ENCODE measurements at places on chromosomes 11 and 22. TPM values are rescaled to one million over a fixed set of nuclear protein-coding genes. Genes with fewer than 3 reads are reported as not detected.
A peak's percentile ranks its signal among the peaks of the same experiment; 100 is the strongest.

GRCh38 chr11:130694488-130695045 lies 221.7 kb downstream of the SNX19 start:
- no peak for DNase-seq

DNA sequence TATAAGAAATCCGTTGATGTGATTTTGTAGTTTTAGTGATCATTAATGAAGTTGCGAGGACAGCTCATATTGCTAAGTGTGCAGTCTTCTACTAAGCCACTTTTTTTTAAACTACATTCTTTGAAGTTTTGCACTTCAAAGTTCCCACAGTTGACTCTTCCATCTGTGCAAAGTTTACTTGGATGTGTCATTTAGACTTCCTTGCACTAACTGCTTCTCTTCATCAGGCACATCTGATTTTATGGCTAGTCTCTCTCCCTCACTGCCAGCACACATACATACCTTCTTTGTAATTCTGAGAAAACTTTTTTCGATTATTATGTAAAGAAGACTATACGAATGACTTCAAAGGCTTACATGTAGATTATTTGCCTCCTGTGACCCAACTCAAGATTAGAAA lies 250.0 kb downstream of the DYNC2H1 start:
- DNase-seq = no peak

- DNase-seq = peak; percentile 63
These were observed 12.3 kb upstream of the TUB start for GRCh38 chr11:8068605-8069221.

DNA sequence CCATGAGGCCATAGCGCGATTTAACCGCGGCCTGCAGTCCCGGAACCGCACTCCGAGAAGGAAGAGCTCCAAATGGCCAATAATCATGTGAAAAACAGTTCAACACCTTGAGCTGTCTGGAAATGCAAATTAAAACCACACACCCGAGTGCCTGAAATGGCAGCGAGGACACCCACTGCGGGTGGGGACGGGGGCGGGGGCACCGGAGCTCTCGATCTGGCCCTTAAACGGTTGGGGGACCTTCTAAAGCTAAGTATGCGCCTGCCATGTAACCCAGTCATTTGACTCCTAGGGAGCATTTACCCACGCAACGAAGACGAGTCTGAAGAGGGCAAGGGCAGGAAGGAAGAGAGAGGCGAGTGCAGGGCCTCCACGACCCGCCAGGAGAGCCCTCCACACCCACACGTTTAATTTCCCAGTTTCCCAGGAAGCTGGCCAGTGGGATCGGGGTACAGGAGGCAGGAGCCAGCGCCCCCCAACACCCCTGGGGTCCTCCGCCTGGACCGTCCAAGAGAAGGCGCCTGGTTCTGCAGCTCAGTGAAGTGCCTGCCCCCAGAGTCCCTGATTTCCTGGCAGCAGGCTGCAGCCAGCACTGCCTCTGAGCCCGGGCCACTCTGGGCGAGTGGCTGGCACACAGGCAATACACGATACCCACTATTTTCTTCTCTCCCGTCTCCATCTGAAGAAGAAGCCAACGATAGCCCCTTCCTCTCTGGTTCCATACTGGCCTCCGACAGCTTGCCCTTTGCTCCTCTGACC lies 1.7 kb downstream of the TTLL8 start:
- DNase-seq = no peak

The KCNJ4 gene
- total RNA-seq = 20.5 TPM

DNA sequence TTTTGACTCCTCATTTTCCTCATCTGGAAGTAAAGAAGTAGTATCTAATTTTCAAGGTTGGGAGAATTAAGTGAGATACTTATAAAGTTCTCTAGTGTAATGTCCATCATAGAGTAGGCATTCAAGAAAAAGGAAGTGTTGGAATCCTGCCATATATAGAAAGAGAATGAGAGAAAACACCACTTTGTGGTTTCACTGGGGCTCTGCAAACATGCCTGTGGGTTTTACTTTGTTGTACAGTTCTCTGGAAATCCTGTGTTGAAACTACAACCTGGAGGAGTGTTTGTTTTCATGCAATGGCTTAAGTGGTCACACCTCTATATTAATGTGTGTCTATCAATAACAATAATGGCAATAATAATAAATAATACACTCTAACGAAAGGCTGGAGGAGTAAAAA lies 741.7 kb downstream of the NELL1 start:
- DNase-seq = no peak

The GPR83 gene
- total RNA-seq = 0.17 TPM

The CHRM1 gene
- total RNA-seq = 0.07 TPM

GRCh38 chr11:74384641-74385040 lies 13.6 kb downstream of the PGM2L1 start:
- no peak for DNase-seq

DNA sequence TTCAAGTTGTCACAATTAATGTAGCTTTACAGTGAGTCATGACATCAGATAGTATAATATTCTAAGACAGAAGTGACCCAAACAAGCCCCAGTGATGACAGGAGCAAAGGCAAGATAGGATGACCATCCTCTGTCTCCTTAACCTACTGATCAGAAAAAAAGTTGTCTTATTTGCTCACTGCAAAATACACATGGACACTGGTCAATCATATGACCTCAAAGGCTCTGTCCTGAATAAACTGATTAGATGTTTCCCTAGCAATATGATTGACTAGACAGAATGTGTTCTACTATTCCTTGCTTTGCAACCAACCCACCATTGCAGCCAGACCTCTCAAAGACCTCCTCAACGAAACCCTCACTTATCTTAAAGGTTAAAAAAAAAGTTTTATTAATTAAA lies 117.4 kb downstream of the SYN3 start:
- no peak for DNase-seq

The SLC22A12 gene
- total RNA-seq = not detected

The RAB36 gene
- total RNA-seq = 0.74 TPM

GRCh38 chr11:74642912-74643311 lies 50.5 kb downstream of the POLD3 start:
- DNase-seq = no peak

DNA sequence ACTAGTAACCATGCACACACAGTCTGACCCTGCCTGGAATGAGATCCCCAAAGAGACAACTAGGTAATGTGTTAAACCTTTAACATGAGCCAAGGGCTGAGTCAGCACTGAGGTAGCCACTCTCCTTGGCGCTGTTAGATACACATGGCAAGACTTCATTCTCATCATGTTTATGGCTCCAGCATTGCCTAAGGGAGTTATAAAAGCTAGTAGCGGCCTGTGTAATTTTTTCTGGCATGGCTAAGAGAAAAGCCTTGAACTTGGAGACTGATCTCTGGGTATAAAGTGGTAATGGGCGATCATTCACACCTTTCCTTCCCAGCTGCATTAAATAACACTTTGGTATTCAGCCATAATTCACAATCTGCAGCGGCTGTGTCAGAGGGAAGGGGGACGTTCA lies 779.7 kb upstream of the LRRC4C start:
- no peak for DNase-seq

DNA sequence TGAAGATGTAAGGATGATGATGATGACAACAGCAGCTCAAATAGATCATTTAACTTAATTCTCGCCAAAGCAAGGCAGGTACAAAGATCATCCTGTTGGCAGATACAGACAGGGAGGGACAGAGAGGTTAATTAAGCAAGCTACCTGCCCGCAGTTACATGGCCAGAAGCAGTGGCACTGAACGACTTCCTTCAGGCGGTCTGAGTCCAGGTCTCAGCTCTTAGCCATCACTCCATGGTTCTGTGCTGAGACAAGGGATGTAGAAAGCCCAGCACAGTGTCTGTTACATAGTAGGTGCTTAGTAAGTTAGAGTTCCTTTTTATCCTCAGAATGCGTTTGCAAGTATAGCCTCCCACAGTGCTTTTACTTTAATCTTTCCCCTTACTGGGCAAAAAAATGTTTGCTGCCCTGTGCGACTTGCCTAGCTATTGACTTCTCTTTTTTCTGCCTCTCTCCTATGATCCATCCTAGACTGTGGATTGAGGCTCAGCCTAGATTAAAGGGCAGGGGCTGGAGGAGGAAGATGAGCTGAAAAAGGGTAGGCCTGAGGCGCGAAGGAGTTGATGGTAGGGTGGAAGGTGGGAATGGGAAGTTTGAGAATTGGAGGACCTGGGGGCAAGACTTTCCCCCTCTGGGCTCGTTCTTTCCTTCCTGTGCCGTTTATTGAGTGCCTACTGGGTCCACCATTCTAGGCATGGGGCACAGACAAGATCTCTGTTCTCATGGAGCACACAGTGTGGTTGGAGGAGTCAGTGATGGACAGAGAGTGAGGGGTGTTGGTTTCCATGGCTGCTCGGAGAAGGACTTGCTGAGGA lies 108.2 kb upstream of the OR4B1 start:
- no peak for DNase-seq

DNA sequence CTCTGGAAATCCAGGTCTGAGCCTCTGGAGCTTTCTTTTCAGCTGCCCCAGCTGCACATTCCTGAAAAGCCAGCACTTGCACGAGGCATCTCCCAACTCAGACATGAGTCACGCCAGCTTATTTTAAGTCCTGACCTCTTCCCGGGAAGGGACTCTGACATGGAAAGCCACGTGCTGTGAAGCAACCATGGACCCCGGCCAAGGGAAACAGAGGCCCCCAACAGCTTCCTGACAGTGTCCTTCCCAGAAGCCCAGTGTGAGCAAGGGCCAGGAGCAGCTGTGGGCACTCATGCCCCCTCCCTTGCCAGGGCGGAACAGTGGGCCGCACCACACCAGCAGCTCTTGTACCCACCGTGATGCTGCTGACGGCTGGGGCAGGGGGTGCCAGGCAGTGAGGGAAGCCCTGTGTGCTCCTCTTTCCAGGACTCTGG lies 118.8 kb upstream of the CADM1 start:
- DNase-seq = peak; percentile 85

GRCh38 chr22:41206719-41207118 lies 1.6 kb downstream of the L3MBTL2 start:
- no peak for DNase-seq

The PIWIL4 gene
- total RNA-seq = 0.92 TPM

DNA sequence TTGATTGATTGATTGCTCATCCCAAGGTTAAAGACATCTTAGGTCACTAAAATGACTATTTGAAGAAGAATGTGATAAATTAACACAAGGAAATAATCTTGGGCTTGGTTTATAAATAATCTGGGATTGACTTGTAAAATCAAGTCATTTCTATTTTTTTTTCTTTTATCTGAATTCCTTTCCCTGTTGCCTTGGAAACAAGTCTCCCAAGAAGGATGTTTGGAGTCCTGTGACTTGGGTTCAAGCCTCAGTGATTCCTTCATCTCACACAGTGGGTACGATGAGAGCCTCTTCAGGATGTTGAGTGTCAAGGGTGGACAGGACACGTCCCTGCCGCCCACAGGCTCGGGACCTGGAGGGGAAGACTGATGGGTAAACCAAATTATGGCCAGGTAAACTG lies 98.2 kb upstream of the CRYBB3 start:
- DNase-seq = no peak

GRCh38 chr11:70200212-70200844 lies 2.8 kb upstream of the FADD start:
- no peak for DNase-seq

The MIAT gene
- 1.9 TPM for total RNA-seq

DNA sequence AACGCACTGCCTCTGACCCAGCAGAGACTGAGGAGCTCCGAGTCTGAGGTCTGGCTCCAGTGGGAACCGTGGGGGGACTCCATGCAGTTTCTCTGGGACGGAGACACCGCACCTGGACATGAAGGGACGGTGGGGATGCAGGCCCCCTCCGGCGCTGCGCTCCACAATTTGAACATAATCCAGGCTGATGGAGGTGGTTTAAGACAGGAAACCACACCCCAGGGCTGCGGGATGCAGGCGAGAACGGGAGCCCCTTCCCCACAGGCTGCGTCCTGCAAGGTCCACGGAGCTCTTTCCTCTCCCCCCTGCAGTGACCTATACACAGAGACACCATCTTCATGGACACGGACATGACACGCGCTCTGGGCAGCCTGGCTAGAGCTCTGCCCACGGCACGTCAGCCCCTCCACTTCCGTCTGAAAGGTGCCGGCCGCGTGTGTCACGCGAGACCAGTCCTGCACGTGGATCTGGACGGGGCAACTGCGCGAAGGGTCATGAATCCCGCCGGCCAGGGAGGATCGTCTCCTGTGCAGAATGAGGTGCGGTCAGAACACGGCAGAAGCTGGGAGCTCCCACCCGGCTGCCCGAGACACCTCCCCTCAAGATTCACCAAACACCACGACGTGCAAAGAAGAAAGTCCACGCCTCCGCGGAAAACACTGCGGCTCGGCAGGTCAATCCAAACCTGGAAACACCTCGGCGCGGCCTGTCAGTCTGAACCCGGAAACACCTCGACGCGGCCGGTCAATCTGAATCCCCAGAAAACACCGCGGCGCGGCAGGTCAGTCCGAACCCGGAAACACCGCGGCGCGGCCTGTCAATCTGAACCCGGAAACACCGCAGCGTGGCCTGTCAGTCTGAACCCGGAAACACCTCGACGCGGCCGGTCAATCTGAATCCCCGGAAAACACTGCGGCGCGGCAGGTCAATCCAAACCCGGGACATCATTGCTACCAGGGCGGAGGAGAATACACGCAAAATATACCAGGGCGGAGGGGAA lies 212.4 kb downstream of the BRD1 start:
- peak; percentile 24 for DNase-seq

The LRRC55 gene
- total RNA-seq = 0.35 TPM

The C11orf16 gene
- total RNA-seq = not detected

- no peak for DNase-seq
These were observed 17.1 kb upstream of the TMPRSS13 start for GRCh38 chr11:117946156-117946841.

- no peak for DNase-seq
These were observed 14.3 kb downstream of the TRIM22 start for GRCh38 chr11:5703741-5704536.

DNA sequence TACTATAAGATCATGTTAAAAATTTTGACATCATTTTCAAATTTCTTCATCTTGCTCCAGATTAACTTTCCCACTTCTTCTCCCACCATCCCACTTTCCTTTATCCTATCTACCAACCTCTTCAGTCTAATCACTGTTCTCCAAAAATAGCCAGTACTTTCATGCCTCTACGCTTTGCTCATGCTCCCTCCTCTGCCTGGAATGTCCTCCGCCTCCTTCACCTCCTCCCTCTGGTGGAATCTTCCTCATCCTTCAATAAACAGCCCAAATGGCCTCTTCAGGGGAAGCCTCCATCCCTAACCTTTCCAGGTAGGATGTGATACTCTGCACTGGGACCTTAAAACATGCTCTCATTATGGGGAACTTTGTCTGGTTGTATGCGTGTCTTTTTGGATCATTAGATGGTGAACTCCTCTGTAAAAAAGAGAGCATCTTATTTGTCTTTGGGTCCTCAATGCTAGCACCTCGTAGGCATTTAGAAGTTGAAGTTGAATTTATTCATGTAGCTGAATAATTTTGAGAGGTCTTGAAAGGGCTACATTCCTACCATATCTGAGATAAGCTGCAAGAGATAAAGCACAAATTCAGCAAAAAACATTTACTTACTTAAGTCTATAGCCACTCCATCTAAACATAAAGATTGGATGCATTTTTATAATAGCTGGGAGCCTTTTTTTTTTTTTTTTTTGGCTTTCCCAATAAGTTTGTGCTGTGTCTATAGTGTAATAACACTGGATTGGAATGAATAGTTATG lies 8.0 kb upstream of the CSRP3 start:
- no peak for DNase-seq

DNA sequence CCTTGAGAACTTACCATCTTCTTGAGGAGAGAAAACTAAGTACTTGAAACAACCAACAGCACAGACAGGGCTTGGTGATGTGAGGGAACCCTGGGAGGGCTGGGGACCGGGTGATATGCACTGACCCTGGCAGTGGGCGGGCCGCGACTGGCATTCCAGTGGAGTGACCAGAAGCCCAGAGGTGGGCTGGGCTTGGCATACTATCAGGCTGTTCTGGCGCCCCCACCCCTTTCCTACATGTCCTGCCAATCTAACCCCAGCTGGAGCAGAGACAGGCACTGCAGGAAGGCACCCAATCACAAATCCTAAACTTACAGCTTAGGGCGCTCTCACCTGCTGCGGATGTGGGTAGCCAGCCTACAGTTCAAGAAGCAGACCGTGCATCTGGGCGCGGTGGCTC lies 54.0 kb upstream of the GCAT start:
- DNase-seq = no peak

Data from left ventricle myocardium superior (tissue), 1 donor.